ENCODE measurements at places on chromosomes 7 and 10.
A peak's percentile ranks its signal among the peaks of the same experiment; 100 is the strongest.

DNA sequence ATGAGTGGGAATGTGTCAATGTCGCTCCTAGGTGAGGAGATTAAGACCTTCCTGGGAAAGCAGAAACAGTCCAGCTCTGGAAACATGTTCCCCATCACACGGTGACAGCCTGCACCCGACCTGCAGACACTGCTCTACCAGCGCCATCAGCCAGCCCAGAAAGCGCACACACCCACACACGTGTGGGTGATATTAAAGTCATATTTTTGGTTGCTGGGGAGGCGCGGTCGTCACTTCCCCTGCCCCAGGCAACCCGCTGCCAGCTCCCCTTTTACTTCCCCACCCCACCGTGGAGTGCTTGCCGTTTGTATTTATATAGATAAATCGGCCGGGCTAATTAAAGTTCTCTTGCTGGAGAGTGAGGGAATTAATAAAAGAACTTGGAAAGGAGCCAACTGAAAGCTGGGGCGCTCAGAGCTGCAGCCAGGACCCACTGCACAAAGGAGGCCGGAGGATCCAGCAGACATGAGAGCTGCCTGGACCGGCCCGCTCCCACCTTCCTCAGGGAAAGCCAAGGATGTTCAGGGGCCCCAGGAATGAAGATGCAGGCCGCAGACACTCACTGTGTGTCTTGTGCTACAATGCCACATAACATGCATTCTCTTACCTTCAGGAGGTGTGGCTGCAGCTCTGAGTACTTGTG is 145.2 kb upstream of the UNC5B start:
- DNase-seq, result no peak

DNA sequence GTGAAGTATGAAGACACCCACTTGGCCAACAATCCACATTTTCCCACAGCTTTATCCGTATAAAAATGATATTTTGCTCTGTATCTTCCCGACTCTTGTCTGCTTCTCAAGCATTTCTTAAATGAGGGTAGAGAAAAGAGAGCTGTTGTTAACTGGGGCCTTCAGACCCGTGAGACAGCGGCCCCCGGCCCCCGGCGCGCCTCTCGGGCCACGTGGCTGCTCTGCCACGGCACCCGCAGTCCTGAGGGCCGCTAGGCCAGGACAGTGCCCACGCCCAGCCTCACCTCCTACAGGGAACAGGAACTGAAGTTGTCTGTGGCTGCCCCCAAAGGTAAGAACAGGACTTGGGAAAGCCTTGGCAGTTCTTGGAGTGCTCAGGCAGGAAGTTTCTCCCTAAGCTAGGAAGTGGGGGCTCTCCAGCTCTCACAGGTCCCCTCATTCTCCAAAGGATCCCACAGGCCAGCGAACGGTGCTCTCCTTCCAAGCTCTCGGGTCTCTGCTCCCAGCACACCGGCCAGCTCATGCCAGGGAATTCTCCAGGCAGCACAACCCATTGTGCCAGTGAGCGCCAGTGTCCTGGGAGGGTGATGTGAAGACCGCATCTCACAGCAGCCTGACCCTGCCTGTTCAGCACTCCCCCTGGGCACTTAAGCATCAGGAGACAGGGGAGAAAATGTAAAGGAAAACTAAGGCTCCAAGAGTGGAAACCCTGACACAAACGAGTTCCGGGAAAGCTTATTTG is 230.3 kb upstream of the PFKP start:
- DNase-seq, result no peak

- DNase-seq, result no peak
Observed at GRCh38 chr10:103649654-103650423, 156.3 kb downstream of the NEURL1 start.

DNA sequence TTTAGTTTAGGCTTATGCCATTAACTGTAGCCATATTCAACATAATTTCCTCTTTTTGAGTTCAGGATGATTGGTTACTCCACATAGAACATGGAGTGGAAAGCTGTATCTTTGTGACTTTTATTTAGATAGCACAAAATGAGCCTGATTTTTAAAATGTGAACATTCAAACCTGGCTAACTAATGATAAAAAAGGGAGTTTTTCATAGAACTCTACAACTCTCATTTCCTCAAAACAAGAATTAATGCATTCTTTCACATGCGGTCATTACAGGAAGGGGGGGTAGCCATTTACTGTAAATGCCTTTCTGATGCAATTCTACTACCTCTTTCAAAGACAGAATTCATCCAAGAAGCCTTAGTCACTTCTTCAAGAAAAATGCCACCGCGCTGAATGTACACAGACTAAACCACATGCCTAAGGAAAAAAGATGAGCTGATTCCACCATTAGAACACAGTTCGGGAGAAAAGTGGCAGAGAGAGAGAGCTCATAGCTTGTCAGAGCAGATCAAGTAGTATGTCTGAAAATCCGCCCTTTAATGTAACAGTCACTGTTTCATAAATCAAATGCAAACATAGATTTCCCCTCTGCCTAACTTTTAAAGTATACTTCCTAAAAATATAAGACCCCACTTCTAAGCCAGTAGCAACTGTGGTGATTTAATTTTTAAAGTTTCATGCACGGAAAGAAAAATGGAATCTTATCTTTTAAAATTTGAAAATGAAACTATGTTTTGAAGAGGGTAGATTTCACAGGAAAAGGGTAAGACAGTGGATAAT is 226.4 kb upstream of the KLF14 start:
- DNase-seq, result peak; percentile 84

GRCh38 chr10:75662715-75663114 is 231.3 kb downstream of the LRMDA start:
- DNase-seq, result no peak

DNA sequence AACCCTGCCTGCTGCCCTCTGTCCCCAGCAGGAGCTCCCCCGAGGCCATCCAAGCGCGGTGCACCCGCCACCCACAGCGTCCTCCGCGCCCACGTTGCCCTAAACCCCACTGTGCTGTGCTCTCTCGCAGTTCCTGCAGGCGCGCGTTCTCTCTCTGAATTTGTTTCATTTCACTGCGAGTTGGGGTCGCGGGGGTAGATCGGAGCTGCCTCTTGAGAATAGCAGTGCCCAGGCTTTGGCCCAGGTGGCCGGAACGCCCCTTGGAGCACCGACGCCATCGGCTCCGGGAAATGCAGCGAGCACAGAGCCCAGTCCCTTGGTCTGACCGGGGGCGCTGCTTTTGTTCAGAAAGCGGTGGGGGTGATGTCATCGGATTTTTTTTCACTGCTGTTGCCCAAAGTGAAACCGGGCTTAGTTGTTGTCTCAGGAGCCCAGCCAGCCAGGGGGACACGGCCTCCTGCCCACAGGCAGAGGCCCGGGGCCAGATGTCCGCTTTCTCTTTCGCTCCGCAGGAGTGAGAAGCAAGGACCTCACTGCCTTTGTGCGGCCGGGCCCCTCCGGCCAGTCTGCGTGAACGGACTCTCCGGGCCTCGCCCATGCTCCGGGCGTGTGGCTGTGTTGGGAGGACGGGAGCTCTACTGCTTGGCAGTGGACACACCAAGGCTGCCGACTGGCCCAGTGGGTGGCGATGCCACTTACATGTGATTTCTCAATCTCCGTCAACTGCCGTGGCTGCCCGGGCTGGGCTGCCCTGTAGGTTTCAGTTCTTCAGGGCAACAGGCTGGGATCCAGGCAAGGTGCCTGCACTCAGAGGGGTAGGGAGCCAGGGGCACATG is 43.1 kb downstream of the FOXK1 start:
- DNase-seq, result no peak

DNA sequence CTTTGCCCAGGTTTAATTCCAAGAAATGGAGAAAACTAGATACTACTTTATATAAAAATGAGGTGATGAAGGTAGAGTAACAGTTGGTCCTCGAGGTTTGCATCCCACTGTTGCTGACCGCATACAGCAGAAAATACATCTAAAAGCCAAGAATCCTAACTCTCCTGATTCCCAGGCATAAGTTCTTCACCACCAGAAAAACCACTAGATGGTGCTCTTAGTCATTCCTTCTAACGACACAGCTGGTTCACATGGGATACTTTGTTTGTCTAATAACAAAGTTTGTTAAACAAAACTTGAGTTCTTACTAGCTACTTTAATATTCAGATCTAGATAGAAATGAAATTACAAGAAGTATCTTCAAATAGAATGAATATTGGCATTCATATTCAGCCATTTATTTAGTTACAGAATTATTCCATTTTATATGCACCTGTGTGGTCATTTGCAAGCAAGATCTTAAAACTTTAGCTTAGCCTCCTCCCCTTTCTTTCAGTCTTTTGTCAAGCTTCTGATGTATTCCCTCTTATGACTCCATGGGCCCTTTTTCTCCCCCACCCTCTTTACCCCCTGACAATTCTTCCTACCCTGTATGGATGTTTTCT is 54.1 kb upstream of the CYP26C1 start:
- peak; percentile 45 for DNase-seq

- DNase-seq, result no peak
Observed at GRCh38 chr10:93856349-93857145, 37.2 kb upstream of the SLC35G1 start.

GRCh38 chr7:40786909-40787308 is 652.1 kb downstream of the SUGCT start:
- no peak for DNase-seq

- no peak for DNase-seq
Observed at GRCh38 chr7:27302590-27302989, 60.0 kb downstream of the EVX1 start.

DNA sequence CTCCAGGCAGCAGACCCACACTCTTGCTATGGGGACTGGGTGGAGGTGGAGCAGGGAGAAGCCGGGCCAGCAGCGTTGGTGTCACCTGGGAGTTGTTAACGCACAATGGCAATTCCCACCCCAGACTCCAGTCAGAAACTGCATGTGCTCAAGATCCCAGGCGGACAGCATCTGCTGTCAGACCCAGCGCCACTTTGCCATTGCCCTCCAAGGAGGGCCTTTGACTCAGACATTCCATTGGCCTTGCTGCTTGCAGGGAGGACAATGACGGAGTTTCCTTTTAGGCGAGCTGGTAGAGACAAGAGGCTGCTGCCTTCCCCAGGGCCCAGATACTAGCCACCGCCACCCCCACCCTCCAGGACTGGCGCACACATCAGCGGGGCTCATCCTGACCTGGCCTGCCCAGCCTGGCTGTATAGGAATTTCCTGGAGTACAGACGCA is 34.5 kb downstream of the ZNF775 start:
- no peak for DNase-seq

DNA sequence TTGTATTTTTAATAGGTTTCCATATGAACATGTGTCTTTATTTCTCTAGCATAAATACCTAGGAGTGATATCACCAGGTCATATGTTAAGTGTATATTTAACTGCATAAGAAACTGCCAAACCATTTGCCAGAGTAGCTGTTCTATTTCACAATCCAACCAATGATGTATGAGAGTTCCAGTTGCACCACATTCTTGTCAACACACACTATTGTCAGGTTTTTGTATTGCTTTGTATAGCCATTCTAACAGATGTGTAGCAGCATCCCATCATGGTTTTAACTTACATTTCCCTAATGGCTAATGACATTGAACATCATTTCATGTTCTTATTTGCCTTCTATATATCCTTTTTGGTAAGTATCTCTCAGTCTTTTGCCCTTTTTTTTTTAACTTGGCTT is 4.1 kb downstream of the CUZD1 start:
- DNase-seq, result no peak

DNA sequence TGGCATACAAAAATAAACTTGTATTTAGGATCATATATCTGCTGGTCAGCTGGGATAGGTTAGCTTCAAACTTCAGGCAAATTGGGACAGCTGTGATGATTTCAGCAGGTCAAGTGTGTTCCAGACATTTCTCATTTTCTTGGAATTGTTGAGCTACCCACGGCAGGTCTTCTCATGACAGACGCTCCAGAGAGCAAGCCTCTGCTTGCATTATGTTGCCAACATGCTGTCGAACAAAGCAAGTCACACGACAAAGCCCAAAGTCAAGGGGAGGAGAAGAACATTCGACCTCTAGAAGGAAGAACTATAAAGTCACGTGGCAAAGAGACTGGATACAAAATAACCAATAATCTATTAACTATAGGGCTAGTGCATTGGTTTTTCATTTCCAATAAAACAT is 103.5 kb downstream of the RAB18 start:
- no peak for DNase-seq

DNA sequence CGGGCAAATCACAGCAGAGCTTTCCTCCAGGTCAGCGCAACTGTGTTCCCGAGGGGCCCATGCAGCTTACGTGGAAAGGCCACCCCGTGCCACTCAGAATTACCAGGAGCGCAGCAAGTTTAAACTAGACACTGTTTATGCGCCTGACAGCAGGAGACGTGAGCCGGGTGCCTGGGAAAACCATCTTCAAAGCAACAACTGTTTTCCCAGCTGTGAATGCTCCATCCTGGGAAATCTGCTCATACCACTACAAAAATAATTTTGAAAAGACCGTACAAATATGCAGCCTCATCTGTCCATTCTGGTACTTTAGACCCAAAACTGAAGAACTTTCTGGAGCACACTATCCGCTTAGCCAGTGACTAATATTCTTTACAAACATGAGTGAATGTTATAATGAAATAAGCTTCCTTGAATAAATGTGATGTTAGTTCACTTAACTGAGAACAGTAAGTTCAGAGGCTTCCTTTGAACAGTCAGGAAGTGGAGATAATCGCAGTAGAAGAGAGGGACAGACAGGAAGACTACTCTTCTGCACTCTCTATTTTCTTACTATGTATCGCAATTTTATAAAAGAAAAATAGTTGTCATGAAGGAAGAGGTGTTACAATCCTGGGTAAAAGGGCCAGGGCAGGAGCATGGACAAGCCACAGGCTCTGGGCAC is 16.7 kb downstream of the GPER1 start:
- no peak for DNase-seq

DNA sequence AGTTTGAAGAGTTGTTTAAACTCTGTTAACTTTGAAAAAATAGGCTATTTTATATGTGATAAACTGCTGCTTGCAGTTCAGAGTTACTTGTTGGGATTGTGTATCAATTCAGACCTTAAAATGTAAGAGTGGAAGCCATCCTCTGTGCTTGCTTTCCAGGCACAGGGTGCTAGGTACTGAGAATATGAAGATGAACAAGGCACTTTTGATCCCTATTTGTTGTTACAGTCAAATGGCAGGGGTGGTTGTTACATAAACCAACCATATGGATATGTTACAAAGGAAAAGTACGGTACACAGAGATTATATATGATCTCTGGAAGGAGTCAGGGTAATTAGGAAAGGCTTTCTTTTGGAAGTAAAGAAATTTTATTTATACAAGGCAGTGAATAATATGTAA is 63.8 kb downstream of the REEP3 start:
- no peak for DNase-seq

DNA sequence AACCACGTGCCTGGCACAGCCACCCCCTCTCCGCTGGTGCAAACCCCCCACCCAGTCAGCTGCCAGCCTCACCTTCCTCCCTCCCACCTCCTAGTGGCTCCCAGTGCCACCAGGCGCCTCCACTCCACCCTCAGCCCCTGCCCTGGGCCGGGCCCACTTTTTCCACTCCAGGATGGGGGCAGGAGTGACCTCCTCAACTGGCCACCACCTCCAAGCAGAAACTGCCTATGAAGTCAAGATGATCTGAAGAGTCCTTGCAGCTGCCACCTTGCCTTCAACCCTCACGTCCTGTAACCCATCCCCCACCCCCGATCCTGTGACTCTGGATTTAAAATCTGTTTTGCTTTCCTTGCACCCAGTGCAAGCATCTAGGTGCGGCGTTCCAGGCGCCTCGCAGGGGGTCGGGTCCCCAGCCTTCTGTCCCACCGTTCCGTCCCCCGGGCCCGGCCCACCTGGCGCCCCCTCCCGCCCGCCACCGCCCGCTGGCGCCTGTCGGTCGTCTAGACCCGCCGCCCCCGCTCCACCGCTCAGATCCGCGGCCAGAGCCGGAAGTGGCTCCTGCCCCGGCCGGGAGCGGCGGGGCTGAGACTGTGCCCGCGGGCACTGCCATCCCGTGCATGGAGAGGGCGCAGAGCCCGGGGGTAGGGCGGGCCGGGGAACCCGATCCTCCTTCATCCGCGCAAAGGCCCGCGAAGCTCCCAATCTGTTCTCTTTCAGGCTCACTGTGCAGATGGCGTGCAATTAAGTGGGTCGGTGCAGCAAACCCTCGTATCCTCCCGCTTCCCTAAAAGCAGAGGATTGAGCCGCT is 51.2 kb upstream of the GTF2I start:
- DNase-seq, result peak; percentile 66

All from SW480 (cell line).